ENCODE measurements at places on chromosomes 2 and 18.

- no peak for DNase-seq
Measured at GRCh38 chr18:25814841-25815458, 275.5 kb downstream of the SS18 start.

GRCh38 chr2:131394147-131394931 is 30.4 kb upstream of the RAB6D start:
- no peak for DNase-seq

GRCh38 chr2:229795058-229795457 is 80.7 kb upstream of the DNER start:
- no peak for DNase-seq

- no peak for DNase-seq
Measured at GRCh38 chr18:32418148-32418547, 52.5 kb downstream of the GAREM1 start.

- no peak for DNase-seq
Measured at GRCh38 chr2:238083919-238084318, 16.2 kb upstream of the ESPNL start.

- no peak for DNase-seq
Measured at GRCh38 chr2:86037795-86038192, 67.9 kb downstream of the POLR1A start.

DNA sequence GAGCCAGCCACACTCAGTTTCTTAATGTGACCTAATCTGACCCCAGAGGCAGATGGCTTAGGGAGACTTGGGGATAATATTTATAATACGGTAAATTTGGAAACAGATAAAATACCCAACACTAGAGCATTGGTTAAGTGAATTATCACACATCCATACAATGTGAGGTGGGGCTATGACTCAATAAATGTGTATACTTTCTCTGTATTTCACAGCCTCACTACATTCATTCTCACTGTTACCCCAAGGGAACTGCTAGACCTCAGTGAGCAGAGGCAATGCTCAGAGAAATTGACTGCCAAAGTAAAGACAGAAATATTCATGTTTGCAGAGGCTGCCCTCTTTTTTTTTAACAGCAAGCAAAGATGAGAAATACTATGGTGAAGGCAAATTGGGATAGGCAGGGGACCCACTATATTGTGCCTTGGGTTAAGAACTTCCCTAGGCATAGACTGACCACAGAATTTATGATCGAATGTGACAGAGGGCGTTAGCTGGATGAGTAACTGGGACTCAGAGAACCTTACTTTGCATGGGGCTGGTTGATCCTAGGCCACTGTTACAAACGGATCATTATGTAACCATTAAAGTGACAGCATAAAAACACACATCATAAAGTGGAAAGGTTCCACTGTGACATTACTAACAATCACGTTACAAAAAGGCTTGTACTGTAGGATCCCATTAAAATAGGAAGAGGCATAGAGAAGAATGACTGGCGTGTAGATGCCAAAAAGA is 246.0 kb upstream of the LYPD1 start:
- DNase-seq: no peak
